Activated CD4-positive, alpha-beta memory T cell treated with anti-CD3 and anti-CD28 coated beads, Interleukin-2, amount 10 ng/mL, durations not matched to agents 7 days and 5 days (primary cell): ENCODE measurements at places on chromosomes 7 and 10. TPM values are rescaled to one million over a fixed set of nuclear protein-coding genes. Genes with fewer than 3 reads are reported as not detected.
A peak's percentile ranks its signal among the peaks of the same experiment; 100 is the strongest.

DNA sequence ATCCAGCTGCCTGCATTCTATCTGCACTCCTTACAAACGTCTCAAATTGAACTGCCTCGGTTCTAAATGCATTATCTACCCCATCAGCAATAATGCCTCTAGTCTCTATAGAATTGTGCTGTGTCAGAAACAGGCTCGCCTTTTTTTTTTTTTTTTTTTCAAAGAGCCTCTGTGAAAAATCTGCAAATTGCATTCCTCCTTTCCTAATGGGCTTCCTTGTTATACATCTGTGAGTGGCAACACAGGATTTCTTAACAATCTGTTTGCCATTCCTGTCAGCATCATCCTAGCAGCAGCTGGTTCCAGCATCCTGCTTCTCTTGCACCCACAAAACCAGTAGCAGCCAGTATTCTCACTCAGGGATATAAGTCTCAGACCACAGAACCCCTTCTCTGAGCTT is 413.5 kb upstream of the SEMA3D start:
- no peak overlapping the region for H3K27ac ChIP-seq
- no peaks in the 10 kb centered on the region for H3K27me3 ChIP-seq
- DNase-seq: no peak
- H3K4me3 ChIP-seq: no peak overlapping the region

DNA sequence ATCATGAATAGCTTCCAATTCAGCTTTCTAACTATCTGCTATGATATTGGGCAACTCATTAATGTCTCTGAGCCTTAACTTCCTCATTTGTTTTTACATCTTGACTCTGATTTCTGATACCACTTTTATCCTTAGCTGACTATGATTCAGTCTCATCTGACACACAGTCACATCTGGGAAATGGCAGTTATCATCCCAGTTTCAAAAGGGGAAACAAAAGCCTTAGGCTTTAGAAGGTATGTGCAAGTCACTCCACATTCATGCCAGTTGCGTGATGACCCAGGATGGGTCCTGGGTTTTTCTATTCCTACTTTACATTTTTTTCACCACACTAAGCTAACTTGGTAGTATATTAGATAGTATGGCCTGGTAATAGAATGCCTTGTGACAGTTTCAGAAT is 12.7 kb downstream of the SCIN start:
- DNase-seq: no peak
- H3K36me3 ChIP-seq: no peaks in the 10 kb centered on the region
- H3K4me3 ChIP-seq: no peak overlapping the region
- H3K27me3 ChIP-seq: peaks cover 34% of the 10 kb centered on the region

GRCh38 chr10:47195274-47195885 is 104.6 kb upstream of the GDF10 start:
- no peak overlapping the region for H3K4me3 ChIP-seq

DNA sequence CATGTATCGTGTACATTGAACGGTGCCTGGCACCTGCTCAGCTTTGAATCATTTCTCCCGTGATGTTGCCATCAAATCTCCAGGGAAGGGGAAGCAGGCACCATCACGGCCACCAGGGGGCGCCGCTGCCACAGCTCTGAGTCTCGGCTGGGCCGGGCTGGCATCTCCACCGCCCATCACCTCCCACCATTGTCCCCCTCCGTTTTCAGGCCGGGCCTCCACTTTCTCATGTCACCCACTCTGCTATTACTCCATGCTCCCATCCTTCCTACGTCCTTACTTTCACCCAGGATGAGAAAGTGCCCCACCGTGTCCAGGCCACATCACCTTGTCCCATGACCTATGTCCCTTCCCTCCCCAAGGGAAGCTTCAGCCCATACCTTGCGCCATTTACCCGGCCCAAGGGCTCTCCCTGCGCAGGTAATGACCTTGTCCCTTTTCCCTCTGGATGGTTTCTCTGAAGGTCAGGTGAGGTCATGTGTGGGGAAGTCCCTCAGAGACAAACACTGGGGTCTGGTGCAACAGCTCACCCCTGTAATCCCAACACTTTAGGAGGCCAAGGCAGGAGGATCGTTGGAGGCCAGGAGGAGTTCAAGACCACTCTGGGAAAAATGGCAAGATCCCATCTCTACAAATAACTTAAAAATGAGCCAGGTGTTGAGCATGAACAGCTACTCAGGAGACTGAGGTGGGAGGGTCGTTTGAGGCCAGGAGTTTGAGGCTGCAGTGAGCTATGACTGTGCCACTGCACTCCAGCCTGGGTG is 31.8 kb upstream of the OCM2 start:
- no peak overlapping the region for H3K27ac ChIP-seq
- peaks cover 4% of the 10 kb centered on the region for H3K27me3 ChIP-seq
- no peaks in the 10 kb centered on the region for H3K36me3 ChIP-seq
- DNase-seq: peak; percentile 79

- H3K27me3 ChIP-seq: peaks cover 9% of the 10 kb centered on the region
- no peak for DNase-seq
- no peak overlapping the region for H3K4me3 ChIP-seq
- peaks cover 6% of the 10 kb centered on the region for H3K4me1 ChIP-seq
Observed at GRCh38 chr7:44729949-44730590, 18.6 kb upstream of the ZMIZ2 start.

GRCh38 chr7:67809586-67809985 is 813.0 kb downstream of the TYW1 start:
- H3K4me1 ChIP-seq: no peaks in the 10 kb centered on the region
- no peaks in the 10 kb centered on the region for H3K27me3 ChIP-seq
- no peaks in the 10 kb centered on the region for H3K36me3 ChIP-seq
- H3K4me3 ChIP-seq: no peak overlapping the region
- no peak overlapping the region for H3K27ac ChIP-seq

MMD2 gene
- total RNA-seq: not detected

GRCh38 chr7:45100761-45101480 is 10.6 kb downstream of the TBRG4 start:
- no peaks in the 10 kb centered on the region for H3K4me1 ChIP-seq
- no peak overlapping the region for H3K4me3 ChIP-seq
- no peak for DNase-seq
- no peak overlapping the region for H3K27ac ChIP-seq
- no peaks in the 10 kb centered on the region for H3K27me3 ChIP-seq

DNA sequence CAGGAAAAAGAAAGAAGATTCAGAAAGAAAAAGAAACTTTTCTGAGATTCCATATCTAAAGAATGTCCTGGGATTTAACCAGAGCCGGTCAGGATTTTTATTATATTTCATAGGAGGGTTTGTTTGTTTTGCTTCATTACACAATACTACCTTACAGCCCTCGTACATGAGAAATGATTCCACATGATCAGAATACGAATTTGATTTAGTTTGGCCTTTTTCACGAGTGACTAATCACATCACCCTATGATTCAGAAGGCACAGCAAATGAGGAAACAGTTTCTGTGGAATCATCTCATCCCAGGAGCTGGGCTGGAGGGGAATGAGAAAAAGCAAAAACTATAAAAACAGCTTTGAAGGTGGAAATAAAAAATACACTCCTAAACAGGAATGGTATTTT is 54.7 kb upstream of the VWC2 start:
- no peak overlapping the region for H3K27ac ChIP-seq
- no peak for DNase-seq
- H3K36me3 ChIP-seq: no peaks in the 10 kb centered on the region
- no peaks in the 10 kb centered on the region for H3K27me3 ChIP-seq
- H3K4me1 ChIP-seq: no peaks in the 10 kb centered on the region

GRCh38 chr7:70183278-70183677 is 585.0 kb downstream of the AUTS2 start:
- H3K27ac ChIP-seq: no peak overlapping the region
- no peaks in the 10 kb centered on the region for H3K36me3 ChIP-seq
- no peak for DNase-seq
- H3K4me3 ChIP-seq: no peak overlapping the region

DNA sequence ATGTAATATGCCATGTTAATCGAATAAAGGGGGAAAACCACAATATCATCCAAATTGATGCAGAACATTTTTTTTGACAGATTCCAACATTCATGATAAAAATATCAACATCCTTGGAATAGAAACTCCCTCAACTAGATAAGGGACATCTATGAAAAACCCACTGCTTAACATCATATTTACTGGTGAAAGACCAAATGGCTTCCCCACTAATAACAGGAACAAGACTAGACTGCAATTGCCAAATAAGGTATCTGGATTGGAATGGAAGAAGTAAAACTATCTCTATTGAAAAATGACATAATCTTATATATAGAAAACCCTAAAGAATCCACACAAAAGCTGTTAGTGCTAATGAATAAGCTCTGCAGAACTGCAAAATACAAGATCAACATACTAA is 27.8 kb downstream of the SMURF1 start:
- H3K27me3 ChIP-seq: no peaks in the 10 kb centered on the region
- peaks cover 17% of the 10 kb centered on the region for H3K4me1 ChIP-seq
- no peak overlapping the region for H3K27ac ChIP-seq

GRCh38 chr7:155818820-155819168 is 6.5 kb upstream of the SHH start:
- peaks cover 4% of the 10 kb centered on the region for H3K4me1 ChIP-seq
- H3K36me3 ChIP-seq: no peaks in the 10 kb centered on the region
- DNase-seq: no peak
- peaks cover 11% of the 10 kb centered on the region for H3K27me3 ChIP-seq

DNA sequence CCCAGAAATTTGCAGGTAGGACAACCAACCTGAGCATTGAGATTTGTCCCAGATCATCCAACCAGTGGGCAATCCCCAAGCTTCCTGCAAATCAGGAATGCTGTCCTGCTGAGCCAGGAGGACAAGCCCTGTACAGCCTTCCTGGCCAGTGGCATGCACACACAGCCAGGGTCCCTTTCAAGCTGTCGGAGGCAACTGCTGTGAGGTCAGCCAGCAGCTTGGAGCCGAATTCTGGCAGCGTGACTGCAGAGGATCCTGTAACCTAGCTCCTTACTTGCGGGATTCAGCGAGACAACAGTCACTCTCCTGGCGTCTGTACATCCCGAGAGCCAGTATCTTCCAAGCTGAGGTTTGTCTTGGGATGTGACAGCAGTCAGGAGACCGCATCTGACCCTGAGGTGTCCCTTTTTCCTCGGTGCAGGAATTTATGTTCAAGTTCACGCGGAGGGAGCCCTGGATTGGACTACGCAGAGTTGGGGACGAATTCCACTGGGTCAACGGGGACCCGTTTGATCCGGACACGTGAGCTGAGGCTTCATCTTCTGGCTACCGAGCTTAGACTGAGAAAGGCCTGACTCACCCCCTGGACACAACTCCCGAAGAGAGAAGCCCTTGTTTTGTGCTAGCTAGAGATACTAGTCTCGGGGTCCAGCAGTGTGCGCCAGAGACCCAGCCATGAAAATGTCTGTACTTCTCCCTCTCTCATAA is 18.3 kb downstream of the CLEC2L start:
- no peak overlapping the region for H3K4me3 ChIP-seq
- no peaks in the 10 kb centered on the region for H3K4me1 ChIP-seq
- no peak overlapping the region for H3K27ac ChIP-seq
- peaks cover 7% of the 10 kb centered on the region for H3K27me3 ChIP-seq

GRCh38 chr10:133377818-133378250 is 1.2 kb upstream of the PAOX start:
- H3K4me3 ChIP-seq: peak overlapping the region; percentile 77
- H3K27me3 ChIP-seq: peaks cover 8% of the 10 kb centered on the region
- H3K27ac ChIP-seq: no peak overlapping the region
- no peaks in the 10 kb centered on the region for H3K36me3 ChIP-seq
- peaks cover 19% of the 10 kb centered on the region for H3K4me1 ChIP-seq
- no peak for DNase-seq

GRCh38 chr10:2137549-2138174 is 400.3 kb upstream of the ADARB2 start:
- H3K27me3 ChIP-seq: no peaks in the 10 kb centered on the region
- no peak for DNase-seq
- no peaks in the 10 kb centered on the region for H3K4me1 ChIP-seq
- no peaks in the 10 kb centered on the region for H3K36me3 ChIP-seq
- no peak overlapping the region for H3K27ac ChIP-seq

- H3K4me1 ChIP-seq: no peaks in the 10 kb centered on the region
- H3K36me3 ChIP-seq: no peaks in the 10 kb centered on the region
- no peak overlapping the region for H3K4me3 ChIP-seq
Observed at GRCh38 chr7:67496589-67496988, 500.0 kb downstream of the TYW1 start.

DNA sequence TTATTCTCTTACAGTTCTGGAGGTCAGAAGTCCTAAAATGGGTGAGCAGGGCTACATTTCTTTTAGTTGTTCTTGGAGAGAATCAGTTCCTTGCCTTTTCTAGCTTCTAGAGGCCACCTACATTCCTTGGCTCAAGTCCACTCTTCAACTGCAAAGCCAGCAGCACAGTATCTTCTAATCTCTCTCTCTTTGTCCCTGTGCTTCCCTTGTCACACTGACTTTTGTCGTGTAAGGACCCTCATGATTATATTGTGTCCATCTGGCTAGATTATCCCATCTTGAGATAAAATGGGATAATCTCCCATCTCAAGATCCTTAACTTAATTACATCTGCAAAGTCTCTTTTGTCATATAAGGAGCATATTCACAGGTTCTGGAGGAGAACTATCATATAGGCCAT is 359.0 kb downstream of the ADRA2A start:
- H3K4me1 ChIP-seq: no peaks in the 10 kb centered on the region
- no peak overlapping the region for H3K4me3 ChIP-seq
- no peaks in the 10 kb centered on the region for H3K27me3 ChIP-seq
- no peak overlapping the region for H3K27ac ChIP-seq
- no peak for DNase-seq
- no peaks in the 10 kb centered on the region for H3K36me3 ChIP-seq

- H3K27me3 ChIP-seq: no peaks in the 10 kb centered on the region
- H3K27ac ChIP-seq: no peak overlapping the region
- H3K4me3 ChIP-seq: no peak overlapping the region
- H3K4me1 ChIP-seq: no peaks in the 10 kb centered on the region
- H3K36me3 ChIP-seq: no peaks in the 10 kb centered on the region
Observed at GRCh38 chr10:18117276-18117675, 22.9 kb upstream of the CACNB2 start.

DNA sequence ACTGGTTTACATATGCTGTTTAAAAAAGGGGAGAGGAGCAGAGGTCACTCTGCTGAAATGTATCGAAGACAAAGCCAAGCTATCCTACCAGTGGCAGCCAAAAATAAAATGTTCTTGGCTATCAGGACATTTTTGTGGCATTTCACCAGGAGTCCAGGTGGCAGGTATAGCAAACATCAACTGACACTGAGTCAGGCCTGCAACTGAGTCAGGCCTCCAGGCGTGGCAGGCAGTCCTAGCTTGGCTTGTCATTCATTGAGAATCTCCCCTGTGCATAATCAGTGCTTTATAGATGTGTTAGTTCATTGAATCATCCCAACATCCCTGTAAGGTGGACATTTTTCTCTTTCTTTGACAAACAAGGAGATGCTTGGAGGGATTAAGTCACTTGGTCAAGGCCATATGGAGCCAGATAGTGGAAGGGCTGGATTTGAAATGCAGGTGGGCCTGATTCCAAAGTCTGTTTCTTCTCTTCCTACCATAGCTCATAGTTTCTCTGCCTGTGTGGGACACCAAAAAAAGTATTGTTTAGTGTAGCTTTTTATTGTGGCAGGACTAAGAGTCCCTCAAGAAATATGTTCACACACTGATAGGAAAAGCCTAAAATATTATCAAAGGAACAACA is 4.3 kb downstream of the DYNC1I1 start:
- H3K27ac ChIP-seq: no peak overlapping the region
- no peak for DNase-seq
- peaks cover 22% of the 10 kb centered on the region for H3K27me3 ChIP-seq
